Amniotic stem cell (primary cell): ENCODE measurements at places on chromosomes 11 and 22.

DNA sequence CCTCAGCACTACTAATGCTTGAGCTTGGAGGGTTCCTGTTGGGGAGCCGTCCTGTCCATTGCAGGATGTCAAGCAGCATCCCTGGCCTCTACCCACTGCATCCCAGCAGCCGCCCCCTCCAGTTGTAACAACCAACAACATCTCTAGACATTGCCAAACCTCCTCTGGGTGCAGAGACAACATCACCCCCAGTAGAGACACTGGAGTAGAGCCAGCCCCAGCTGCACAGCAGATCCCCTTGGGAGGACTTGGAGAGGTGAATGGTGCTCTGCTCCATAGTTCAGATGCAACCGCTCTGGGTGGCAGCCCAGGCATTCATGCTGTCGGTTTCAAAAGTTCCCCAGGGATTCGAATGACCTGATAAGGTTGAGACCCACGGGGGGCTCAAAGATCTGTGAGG, 259.0 kb downstream of the MN1 start:
- no peak for DNase-seq

DNA sequence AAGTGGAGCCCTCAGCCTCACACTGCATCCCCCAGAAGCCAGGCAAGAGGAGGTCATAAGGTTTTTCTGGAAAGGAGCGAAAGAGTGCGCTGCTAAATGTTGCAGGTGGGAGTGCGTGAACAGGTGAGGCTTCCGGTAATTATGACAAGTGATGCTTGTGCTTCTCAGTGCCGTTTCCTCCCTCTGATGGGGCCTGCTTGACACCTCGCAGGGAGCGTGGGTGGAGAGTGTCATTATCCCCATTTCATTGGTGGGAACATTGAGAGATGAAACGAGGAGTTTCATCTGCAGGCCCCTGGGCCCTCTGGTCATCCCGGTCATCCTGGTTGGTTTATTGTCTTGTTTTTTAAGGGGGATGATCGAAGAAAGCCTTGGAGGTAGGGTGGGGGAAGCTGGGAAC, 57.5 kb downstream of the BCR start:
- no peak for DNase-seq

DNA sequence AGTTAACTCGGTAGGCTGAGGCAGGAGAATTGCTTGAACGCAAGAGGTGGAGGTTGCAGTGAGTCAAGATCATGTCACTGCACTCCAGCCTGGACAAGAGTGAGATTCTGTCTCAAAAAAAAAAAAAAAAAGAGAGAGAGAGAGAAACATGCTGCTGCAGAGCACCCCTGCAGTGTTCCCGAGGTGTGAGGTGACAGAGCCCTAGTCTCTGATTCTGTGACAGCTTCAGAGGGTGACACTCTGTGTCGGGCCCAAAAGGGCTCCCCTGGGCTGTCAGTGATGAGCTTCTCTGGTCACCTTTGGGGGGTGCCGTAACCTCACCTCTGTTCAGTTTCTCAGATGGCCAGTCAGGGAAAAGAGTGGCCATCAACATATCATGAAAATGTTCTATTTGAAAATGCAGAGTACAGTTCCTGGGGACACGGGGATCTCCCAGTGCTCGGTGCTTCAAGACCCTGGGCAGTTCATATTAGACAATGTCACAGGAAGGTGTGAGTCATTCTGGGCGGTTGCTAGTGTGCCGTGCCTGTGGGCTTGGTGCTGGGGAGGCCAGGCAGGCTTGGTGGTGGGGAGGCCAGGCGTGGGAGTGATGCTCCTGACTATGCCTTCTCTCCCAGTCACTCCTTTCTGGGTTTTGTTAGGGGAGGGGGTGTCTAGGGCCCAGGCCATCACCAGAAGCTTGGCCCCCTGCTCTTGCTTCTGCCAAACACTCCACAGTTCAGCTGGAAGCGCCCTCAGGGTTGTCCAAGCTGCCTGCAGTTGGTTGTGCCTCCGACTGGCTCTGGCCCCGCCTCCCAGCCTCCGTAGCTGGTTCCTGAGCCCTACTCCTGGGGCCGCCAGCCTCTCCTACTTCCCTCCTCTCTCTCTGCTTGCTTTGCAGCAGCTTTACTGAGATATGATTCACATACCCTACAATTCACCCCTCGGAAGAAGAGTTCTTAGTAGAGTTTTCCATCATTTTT, 52.5 kb upstream of the CLDN5 start:
- no peak for DNase-seq

GRCh38 chr11:114562166-114562916, 2.7 kb upstream of the NXPE1 start:
- no peak for DNase-seq

DNA sequence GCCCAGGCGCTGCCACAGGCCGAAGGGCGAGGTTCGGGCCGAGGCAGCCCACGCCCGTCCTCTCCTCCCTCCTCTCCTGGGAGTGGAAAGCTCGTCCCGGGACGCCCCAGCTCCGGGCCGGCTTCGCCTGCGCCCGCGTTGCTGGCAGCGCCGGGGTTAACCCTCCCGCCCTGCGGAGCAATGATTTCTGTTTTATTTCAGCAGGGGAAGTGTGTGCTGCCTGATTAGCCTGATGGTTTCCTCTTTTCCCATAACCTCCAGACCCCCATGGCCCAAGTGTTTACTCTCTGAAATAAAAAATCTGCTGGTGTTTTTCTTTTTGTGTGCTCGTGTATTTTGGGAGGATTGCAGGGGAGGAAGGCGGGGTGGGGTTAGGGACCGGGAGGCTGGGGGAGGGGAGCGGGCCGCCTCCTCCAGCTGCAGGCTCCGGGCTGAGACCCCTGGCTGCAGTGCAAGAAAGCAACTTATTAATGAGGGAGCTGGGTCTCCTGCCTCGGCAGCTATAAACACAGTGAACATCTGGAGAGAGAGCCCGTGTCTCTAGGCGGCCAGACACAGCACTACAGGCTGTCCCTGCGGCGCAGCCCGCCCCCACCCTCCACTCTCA, 38.6 kb downstream of the ETS1 start:
- DNase-seq = no peak

- DNase-seq = no peak
Observed at GRCh38 chr11:75553889-75554257, 8.2 kb upstream of the SERPINH1 start.

GRCh38 chr11:100709233-100709957, 22.3 kb downstream of the ARHGAP42 start:
- DNase-seq = no peak
